ENCODE measurements at places on chromosomes 1 and 21.

GRCh38 chr1:231612393-231613089, 14.0 kb upstream of the DISC1 start:
- no peak for DNase-seq

- DNase-seq = no peak
Measured at GRCh38 chr1:108852221-108852975, 4.5 kb downstream of the AKNAD1 start.

GRCh38 chr1:171654942-171655745, 2.7 kb upstream of the MYOC start:
- DNase-seq = no peak

DNA sequence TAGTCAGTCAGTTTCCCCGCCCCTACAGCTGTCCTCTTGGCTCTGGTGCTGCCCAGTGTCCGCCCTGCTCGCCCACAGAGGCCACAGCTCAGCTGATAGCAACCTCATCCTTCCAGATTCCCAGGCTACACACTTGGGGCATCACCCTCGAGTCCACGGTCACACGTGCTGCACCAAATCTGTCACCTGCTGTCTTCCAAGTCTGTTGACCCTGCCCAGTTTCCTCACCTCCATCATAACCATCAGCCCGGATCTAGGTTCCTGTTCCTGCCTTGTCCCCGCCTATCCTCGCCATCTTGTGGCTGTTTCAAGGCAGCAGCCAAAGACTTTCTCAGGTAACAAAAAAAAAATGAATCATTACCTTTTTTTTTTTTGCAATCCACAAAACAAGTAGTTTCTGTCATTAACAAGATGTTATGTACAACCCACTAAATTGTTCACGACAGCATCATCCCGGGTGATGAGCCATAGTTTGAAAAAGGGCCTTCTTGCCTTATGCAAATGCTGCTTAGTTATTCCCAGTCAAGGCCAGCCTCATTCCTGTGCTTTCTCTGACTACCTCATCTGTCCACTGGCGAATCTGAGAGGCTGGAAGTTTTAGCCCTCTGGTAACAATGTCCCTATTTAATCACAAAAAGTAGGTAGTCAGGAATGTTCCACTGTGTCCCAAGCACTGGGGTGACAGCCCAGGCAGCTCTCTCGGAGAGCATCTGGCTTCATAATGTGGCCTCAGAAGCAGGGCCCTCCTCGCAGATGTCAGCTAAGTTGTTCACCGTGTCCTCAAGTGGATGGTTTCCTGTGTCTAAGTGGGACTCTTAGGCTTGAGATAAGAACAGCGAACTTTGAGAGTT, 4.9 kb upstream of the MIIP start:
- no peak for DNase-seq

DNA sequence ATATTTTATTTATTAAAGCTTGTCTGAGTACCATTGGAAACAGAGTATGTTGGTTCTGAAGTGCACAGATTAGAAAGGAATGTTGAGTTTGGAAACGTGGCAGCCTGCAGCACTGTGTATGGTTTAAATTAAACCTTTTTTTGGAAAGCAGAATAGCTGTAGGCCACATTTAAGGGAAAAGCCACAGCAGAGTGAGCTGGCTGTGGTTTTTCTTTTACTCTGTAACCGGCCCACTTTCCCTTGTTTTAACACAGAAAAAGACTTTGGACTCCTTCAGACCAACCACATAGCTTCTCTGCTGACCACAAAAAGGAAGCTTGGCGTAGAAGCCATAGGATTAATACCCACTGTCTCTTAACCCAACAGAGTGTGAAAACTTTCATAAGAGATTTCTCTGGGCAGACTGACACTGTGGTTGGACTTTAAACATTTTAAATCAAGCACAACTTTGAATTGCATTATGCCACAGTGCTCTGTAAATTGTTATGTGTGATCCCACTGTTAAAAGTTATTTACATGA, 75.2 kb downstream of the NFIA start:
- DNase-seq = no peak

DNA sequence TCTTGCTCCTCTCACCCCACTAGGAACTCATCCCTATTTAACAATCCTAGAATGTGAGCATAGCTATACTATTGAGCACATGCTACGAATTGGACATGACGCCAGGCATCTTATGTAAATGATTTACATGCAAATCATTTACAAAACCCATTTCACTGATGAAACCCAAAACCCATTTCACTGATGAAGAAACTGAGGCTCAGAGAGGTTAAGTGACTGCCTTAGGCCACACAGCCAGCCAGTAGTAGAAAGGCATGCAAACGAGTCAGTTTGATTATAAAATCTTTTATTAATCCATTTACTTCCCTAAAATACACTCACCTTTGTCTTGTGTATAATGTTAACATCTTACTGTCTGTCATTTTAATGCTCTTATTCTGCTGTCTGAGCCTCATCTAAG, 87.9 kb downstream of the PLXNA2 start:
- no peak for DNase-seq

- DNase-seq = no peak
Measured at GRCh38 chr1:45033356-45033755, 21.3 kb downstream of the UROD start.

- no peak for DNase-seq
Measured at GRCh38 chr21:17488620-17489019, 24.2 kb upstream of the CXADR start.

DNA sequence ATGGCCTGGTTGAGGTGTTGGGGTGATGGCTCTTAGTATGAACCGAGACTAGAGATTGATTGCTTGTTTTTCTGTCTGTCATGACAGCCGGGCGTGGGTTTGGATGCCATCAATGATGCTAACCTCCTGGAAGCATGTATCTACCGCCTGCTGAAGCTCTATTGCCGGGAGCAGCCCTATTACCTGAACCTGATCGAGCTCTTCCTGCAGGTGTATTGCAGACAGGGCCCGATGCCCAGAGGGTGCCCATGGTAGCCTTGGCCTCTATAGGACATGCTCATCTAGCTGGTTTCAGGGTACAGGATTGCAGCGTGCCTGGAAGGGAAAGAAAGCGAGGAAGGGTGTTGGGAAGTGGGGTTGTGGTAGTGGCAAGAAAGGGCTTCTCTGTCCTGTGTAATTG, 2.6 kb upstream of the RUSC1 start:
- no peak for DNase-seq

GRCh38 chr21:37758982-37759381, 157.3 kb downstream of the KCNJ6 start:
- DNase-seq = peak; percentile 17

- peak; percentile 89 for DNase-seq
Measured at GRCh38 chr1:51729156-51729823, 112.4 kb downstream of the OSBPL9 start.

- DNase-seq = no peak
Measured at GRCh38 chr1:15731735-15732685, 4.0 kb upstream of the SLC25A34 start.

DNA sequence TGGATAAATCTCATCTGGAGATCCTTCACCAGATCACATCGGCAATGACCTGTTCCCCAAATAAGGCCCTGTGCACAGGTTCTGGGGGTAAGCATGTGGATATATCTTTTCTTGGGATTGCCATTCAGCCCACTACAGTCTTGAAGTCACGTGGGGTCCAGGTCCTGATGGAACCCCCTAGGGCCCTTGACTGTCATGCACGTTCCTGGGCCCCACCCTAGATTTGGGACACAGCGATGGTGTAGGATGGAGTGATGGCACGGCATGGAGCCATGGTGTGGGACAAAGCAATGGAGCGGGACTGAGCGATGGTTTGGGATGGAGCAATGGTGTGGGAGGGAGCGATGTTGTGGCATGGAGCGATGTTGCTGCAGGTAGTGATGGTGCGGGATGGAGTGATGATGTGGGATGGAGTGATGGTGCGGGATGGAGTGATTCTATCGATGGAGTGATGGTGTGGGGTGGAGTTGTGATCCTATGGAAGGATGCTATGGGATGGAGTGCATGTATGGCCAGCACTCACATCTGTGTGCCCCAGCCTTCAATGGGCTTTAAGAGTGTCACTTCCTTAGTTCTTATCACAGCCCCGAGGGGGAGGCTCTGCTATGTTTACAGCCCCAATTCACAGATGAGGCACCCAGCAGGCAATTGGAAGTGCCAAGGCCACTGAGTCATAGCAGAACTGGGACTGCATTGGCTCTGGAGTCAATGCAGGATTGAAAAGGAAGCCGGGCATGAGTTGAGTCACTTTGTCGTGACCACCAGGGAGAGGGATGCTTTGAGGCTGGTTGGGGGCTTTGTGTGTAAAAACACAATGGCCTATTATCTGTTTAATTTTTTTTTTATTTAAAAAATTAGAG, 97.0 kb upstream of the C1orf174 start:
- no peak for DNase-seq

GRCh38 chr1:156973417-156973816, 53.0 kb downstream of the LRRC71 start:
- no peak for DNase-seq

DNA sequence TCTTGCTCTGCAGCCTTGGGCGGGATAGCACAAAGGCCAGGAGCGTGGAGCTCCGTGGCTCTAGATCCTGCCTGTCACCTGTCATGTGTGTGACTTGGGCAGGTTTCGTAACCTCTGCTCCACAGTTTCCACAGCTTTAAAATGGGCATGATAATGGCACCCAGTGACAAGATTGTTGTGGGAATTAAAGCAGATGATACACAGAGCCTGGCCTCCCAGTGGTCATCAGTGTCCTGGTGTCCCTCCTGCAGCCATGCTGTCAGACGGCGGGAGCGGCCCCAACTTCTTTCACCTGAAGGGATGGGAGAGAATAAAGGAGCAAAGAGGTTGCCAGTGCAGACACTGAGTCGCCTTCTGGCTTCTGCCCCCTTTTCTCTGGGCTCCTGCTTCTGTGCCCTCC, 61.5 kb downstream of the SLC37A1 start:
- DNase-seq = no peak

DNA sequence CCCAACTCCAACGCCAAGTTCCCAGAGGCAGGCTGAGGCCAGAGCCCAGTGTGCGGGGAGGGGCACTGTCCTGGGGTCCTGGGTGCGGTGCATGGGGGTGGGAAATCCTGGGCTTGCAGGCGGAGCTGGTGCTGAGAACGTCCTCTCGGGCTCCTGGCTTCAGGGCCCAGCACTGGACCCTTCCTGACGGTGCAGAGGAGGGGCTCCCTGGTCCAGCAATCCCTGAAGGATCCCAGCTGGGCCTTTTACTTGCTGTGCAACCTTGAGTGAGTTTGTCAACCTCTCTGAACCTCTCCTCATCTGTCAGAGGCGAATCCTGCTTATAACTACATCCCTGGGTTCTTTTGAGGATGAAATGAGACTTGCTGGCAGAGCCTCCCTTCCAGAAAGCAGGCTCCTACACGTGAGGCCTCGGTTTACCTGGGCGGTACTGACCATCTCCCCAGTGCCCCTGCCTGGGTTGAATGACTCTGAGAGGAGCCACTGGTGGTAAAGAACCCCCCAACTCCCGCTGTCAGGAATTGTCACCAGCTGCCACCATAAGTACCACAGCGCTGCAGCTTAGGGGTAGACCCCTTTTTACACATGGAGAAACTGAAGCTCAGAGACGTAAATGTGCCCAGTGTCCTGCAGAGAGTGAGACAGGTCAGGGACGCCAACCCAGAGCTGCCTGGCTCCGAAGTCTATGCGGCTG, 77.3 kb downstream of the DHRS3 start:
- no peak for DNase-seq

GRCh38 chr1:173098117-173098516, 47.4 kb upstream of the TNFSF18 start:
- no peak for DNase-seq

GRCh38 chr1:174110053-174110452, 49.3 kb upstream of the RABGAP1L start:
- DNase-seq = no peak

DNA sequence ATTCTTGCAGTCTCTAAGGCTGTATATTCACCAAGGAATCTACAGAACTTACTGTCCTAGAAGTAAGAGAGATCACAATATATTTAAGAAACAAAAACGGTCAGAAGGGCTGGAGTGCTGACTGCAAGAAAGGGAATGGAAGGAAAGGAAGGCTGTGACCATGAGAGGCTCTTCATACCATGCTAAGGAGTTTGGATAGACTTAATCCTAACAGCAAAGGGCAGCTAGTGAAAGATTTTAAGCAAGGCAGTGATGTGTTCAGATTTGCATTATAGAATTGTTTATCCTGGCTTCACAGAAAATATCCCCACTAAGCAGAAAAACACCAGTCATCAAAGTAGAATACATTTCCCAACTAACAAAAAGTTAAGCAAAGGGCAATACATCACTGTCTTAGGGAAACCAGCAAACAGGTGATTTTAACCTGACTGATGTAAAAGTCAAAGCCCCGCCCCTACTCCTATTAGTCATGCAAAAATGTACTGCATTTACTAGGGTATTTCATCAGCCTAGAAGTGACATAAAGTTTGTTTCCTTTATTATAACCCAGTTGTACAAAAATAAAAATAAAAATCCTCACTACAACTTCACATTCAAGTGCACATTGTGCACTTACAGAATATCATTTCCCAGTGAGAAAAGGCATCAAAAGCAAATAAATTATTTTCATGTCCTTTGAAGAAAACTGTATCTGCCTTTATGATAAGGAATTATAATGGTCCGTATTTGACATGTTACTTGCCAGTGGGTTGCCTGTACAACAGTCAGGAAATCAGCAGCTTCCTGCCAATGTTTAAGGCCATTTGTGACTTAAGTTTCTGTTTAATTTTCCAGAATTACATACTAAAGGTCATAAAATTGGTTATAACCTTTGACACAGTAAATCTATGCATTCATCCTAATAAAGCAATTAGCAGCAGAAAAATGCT, 17.2 kb downstream of the JAK1 start:
- no peak for DNase-seq

- no peak for DNase-seq
Measured at GRCh38 chr1:37763791-37764413, 1.0 kb downstream of the EPHA10 start.

- no peak for DNase-seq
Measured at GRCh38 chr21:14768042-14768441, 221.9 kb upstream of the SAMSN1 start.

- DNase-seq = no peak
Measured at GRCh38 chr1:41913014-41913413, 5.7 kb downstream of the HIVEP3 start.

GRCh38 chr21:44090325-44090724, 16.9 kb upstream of the PWP2 start:
- DNase-seq = no peak

GRCh38 chr1:26999440-26999987, 6.0 kb downstream of the TRNP1 start:
- DNase-seq = peak; percentile 59

- DNase-seq = no peak
Measured at GRCh38 chr1:163013826-163014600, 55.1 kb upstream of the RGS4 start.

DNA sequence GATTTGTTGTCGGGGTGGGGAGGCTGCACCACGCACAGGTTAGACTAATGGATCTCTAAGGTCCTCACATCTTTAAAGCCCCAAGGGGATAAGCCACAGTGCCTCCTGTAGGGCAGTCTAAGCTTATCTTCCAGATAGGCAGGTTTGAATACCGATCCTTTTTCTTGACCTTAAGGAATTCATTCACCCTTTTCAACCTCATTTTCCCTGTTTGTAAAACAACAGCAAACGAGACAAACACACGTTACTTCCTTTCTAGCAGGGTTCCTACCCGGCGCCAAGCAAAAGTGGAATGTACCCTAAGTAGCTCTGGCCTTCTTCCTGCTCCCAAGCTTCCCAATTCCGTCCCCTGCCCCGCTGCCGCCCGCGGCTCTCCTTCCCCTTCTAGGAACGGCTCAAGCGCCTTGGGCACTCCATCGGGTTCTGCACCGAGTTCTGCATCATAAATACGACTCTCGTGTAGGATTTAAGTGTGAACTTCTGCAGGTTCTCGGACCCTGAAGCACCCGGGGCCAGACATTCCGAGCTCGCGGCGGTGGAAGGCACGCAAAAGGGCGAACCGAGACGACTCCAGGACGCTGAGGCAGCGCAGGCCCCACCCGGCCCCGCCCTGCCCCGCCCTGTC, 548 bp upstream of the CDC20 start:
- DNase-seq = no peak

- no peak for DNase-seq
Measured at GRCh38 chr21:15363921-15364320, 299.1 kb upstream of the NRIP1 start.

Measured in neuronal stem cell (in vitro differentiated cells).